ENCODE measurements at places on chromosomes 16 and 17.

DNA sequence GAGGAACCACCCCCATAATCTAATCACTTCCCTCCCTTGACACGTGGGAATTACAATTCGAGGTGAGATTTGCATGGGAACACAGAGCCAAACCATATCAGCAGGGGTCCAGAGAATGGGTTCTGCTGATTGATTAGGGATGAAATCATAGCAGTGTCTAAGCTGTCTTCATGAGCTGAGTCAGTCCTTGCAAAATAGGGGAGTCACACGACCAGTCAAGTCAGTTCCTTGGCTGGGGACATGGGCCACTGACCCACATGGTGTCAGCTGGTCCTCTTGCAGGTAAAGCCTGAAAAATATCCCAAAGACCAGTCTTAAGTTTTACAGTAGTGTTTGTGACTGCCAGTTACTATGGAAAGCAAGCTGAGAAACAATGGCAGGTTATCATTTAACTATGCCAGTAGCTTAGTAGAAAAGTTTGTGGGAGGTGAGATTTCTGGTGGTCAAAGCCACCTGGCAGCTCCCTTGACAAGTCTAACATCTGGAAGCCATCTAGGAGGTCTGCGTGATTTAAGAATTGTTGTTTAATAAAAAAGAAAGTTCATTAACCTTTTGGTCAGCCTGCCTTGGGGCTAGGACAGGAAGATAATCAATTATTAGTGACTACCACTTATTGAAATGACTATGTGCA, 15.7 kb upstream of the ATF7IP2 start:
- no peak for DNase-seq

DNA sequence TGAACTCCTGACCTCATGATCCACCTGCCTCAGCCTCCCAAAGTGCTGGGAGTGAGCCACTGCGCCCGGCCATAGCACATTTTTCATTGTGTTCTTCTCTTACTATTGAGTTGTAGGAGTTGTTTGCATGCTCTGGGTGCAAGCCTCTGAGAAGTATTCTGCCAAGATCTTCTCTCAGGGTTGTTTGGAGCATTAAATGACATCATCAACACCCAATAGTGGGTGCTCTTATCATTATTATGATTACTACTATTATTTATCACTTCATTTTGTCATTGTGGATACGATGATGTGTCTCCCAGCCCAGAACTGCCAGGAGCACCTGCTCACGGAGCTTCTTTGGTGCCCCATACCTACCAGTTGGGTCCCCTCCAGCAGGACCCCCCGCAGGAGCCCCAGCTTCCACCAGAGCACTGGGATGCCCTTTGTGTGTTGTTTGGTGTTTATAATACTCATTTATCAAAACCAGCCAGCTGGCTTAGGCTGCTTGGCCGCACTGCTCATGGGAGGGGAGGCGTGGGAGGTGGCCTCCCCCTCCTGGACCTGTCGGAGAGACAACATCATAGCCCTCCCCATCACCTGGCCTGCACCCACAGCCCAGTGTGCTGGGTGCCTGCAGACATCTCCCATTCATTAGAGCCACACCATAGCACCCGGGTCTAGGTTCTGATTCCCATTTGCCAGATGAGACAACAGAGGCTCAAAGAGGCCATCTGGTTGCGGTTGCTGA, 12.9 kb upstream of the MAP2K3 start:
- DNase-seq, result no peak

DNA sequence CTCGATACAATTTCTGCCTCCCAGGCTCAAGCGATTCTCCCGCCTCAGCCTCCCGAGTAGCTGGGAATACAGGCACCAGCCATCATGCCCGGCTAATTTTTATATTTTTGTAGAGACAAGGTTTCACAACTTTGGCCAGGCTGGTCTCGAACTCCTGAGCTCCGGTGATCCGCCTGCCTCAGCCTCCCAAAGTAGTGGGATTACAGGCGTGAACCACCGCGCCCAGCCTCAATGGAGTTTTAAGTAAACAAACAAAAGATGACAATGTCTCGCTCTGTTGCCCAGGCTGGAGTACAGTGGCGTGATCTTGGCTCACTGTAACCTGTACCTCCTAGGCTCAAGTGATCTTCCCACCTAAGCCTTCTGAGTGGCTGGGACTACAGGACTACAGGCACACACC, 52.6 kb upstream of the TRAP1 start:
- no peak for DNase-seq

DNA sequence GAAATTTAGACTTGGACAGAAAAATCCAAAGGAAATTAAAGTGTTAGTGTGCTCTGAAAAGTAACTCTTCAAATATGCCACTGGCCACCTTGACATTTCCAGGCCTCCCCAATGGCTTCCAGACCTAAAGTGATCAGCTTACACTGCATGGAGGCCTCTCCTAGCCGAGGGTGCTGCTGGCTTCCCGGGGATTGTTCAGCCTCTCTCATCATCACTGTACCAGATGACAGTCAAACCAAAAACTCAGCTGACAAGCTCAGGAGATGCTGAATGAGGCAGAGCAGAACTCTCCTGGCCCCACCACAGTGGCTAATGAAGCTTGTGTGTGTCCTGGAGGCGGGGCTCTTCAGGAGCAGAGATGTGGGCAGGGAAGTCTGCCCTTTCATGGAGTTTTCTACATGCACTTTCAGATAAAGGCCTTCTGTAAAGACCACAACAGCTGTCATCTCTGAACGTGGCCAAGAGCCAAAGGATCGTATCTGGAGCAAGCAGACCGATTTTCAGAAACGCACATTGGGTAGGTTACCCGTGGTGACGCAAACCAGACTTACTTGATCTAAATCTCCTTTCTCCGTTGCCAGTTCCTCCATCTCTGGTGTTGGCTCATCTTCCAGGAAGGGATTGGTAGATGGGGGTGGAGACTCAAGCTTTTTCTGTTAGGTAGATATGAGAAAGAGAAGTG, 113.3 kb downstream of the VPS53 start:
- DNase-seq, result no peak

DNA sequence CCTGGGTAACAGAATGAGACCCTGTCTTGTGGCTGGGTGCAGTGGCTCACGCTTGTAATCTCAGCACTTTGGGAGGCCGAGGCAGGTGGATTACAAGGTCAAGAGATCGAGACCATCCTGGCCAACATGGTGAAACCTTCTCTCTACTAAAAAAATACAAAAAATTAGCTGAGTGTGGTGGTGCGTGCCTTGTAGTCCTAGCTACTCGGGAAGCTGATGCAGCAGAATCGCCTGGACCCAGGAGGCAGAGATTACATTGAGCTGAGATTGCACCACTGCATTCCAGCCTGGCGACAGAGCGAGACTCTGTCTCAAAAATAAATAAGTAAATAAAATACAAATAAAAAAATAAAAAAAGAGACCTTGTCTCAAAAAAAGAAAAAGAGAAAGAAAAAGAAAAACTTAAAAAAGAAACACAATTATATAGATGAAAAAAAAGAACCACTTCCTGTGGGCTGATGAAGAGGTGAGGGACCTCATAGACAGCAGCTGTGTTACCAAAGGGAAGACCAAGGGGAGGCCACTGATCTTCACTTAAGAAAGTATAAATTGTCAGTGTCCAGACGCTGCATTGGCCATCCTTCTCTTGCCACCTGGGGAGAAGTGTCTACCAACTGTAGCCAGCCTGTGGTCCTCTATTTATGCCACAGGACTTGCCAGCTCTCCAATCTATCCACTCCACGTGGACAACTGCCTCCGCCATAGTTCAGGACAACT, 24.4 kb upstream of the SMG1 start:
- no peak for DNase-seq
